ENCODE measurements at places on chromosomes 11 and 22. TPM values are rescaled to one million over a fixed set of nuclear protein-coding genes. Genes with fewer than 3 reads are reported as not detected.

Gene DEUP1
- under 0.01 TPM for total RNA-seq

Gene SCO2
- total RNA-seq: 5.1 TPM

Gene LARGE1
- total RNA-seq: 22.8 TPM

Gene IFITM2
- total RNA-seq: 54.5 TPM

Gene C11orf91
- not detected for total RNA-seq

Gene BACE1
- 45.6 TPM for total RNA-seq

Gene SLC29A2
- total RNA-seq: 0.29 TPM

Gene C11orf42
- not detected for total RNA-seq
